Renal pelvis (tissue), 12 donors: ENCODE measurements at places on chromosomes 6 and 20. TPM values are rescaled to one million over a fixed set of nuclear protein-coding genes. Genes with fewer than 3 reads are reported as not detected.

ZSWIM1 gene
- polyA plus RNA-seq, result 16.6 TPM

HCK gene
- 2.0 TPM for polyA plus RNA-seq

PXMP4 gene
- 11.8 TPM for polyA plus RNA-seq

MAK gene
- polyA plus RNA-seq, result 2.4 TPM

FAM83C gene
- not detected for polyA plus RNA-seq

ARFGAP1 gene
- 77.7 TPM for polyA plus RNA-seq
